Activated T-helper 1 cell treated with anti-CD3 and anti-CD28 coated beads, Interleukin-2, amount 50 U/mL, for 16 hours (primary cell): ENCODE measurements at places on chromosomes 16 and 17.

DNA sequence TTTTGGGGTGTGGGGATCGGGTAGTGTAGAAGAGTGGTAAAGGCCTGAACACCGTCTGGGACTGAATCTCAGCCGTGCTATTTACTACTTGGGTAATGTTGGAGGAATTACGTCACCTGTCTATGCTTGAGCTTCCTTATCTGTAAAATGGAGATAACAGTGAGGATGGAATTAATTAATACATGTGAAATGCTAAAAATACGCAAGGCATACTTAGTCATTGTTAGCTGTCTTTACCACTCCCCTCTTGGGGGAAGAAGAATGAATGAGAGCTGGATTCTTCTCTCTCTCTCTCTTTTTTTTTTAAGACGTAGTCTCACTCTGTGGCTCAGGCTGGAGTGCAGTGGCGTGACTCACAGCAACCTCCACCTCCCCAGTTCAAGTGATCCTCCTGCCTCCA is 41.1 kb upstream of the TANGO6 start:
- DNase-seq: no peak

- no peak for DNase-seq
Observed at GRCh38 chr17:81930142-81931125, 2.9 kb upstream of the MAFG start.

GRCh38 chr17:38621538-38621937 is 15.8 kb upstream of the SRCIN1 start:
- no peak for DNase-seq

DNA sequence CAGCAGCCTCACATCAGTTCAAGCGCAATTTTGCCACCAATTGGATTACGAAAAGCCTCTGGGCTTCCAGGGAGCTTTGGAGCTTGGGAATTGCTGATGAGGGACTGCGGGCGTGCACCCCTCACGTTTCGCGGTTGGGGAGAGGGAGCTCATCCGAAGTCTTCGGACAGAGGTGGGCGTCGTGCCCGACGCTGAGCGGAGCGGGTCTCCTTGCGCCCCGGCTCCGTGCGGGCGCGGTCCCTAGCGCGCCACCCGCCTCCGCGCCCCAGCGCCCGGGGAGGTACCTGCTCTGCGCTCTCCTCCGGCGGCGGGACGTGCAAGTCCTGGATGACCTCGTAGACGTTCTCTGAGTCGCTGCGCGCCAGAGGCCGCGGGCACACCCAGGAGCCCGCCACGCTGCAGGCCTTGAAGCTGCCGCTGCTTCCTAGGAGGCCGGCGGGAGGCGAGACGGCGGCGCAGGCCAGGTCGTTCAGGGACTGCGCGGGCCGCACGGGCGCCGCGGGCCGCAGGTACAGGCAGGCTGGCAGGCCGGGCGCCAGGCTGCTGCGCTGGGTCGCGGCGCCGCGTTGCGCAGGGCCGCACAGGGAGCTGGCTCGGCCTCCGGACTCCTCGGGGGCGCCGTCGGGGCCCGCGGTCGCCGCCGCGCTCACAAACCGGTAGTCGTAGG is 3.2 kb downstream of the ARHGAP27 start:
- no peak for DNase-seq

GRCh38 chr16:12089492-12090150 is 113.1 kb downstream of the SNX29 start:
- no peak for DNase-seq

GRCh38 chr16:56005958-56006357 is 130.8 kb upstream of the CES5A start:
- no peak for DNase-seq

DNA sequence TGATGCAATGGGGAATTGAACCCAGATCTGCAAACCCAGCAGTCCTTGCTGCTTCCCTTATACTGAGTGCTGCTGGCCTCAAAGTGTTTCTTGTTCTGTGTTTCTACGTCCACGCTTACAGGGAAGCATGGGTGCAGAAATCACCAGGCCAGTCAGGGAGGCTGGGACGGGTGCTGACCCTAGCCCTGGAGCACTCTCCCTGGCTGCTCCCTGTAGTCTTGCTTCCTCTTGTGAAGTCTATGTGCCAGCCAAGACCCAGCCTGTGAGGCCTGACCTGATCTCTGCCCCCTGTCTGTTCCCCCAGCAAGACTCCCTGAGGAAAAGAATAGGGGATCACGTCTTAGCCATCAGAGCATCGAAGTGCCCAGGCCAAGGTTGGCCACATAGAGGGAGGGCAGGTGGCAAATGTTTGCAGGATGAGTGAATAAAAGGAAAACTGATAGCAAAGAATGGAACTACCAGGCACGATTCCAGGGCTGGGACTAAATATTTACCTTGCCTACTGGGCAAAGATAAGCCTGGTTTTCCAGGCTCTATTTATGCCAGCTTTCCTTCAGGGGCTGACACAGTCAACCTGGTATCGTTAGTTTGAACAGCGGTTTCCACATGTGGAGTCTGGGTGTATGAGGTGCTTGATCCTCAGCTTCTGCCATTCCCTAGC is 41.2 kb upstream of the RHOT1 start:
- no peak for DNase-seq

DNA sequence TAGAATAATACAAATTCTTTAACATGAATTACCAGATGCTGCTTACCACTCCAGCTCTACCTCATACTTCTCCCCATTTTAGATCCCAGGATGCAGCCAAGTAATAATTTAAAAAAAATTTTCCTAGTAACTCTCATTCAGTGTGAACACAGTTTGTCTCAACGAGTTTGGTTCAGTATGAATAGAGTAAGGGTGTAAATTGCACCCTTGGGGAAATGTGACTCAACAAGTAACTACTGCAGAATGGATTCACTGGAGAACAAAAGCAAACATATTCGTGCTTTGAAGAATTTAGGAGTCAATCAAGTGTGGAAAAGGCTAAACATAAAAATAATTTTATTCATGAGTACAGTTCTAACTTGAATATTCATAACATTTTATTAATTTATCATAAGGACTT is 23.0 kb downstream of the KCNJ16 start:
- no peak for DNase-seq

DNA sequence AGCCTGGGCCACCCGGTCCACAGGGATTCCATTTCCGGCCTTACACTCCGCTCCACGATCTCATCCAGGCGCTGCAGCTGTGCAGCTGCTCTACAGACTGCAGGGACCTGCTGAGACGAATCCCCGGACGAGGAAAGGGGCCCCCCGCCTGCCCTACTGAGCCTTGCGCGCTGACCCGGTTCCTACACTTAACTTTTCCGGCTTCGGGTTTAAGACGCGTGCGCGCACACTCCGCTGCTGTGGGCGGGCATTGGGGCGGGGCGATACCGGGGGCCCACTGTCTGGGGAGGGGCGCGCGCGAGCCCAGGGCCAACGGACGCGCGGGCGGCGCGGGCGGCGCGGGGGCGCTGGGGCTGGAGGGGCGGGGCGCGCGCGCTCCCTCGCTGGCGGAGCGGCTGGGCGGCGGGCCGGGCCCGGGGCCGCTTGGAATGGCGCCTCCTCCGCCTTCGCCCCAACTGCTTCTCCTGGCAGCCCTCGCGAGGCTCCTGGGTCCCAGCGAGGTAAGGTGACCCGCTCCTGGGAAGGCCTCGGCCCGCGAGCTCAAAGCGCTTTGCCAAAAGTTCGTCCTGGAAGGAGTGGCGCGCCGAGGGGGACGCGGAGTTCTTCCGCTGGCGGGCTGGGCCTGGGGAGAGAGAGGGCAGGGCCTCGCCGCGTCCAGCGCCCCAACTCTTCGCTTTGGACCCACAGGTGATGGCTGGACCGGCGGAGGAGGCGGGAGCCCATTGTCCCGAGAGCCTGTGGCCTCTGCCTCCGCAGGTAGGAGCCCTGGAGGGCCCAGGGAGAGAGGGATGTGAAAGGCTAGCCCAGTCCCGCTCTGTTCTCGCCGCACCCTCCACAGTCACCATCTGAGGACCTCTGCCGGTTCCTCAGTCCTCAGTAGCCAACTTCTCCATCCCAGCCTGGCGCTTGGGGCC is at the start of gene TP53I13:
Gene TP53I13, plus strand, starts transcription at position 371 of the 914 bp plus-strand sequence. Its CDS starts 58 bp downstream, at position 429.
- DNase-seq: peak; percentile 81

GRCh38 chr16:67120025-67120424 is 10.3 kb downstream of the PHAF1 start:
- no peak for DNase-seq

GRCh38 chr17:33371377-33371776 is 78.3 kb upstream of the ASIC2 start:
- DNase-seq: no peak

DNA sequence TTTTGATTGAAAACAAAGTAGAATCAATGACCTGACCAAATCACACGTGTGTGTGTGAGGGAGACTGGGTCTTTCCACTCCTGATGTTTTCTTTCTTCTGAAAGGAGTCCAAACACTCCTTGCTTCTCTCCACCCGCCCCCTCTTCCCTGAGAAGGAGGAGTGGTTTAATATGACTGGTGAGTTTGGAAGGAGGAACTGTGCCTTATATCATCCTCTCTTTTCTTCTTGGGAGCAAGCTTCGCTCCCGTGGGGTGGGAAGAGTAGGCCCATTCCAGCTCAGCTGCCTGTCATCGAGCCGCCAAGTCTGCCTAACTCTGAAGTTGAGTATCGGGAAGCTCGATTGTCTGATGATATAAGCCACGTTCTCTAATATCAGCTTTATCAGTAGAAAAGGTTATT is 96.5 kb downstream of the YPEL2 start:
- no peak for DNase-seq

GRCh38 chr17:1787301-1787902 is 25.5 kb downstream of the SERPINF1 start:
- no peak for DNase-seq

- no peak for DNase-seq
Observed at GRCh38 chr17:63420868-63421680, 25.0 kb downstream of the CYB561 start.

GRCh38 chr17:8855477-8856204 is 11.8 kb downstream of the PIK3R6 start:
- DNase-seq: no peak

- DNase-seq: no peak
Observed at GRCh38 chr17:71024172-71024571, 854.8 kb downstream of the KCNJ2 start.

DNA sequence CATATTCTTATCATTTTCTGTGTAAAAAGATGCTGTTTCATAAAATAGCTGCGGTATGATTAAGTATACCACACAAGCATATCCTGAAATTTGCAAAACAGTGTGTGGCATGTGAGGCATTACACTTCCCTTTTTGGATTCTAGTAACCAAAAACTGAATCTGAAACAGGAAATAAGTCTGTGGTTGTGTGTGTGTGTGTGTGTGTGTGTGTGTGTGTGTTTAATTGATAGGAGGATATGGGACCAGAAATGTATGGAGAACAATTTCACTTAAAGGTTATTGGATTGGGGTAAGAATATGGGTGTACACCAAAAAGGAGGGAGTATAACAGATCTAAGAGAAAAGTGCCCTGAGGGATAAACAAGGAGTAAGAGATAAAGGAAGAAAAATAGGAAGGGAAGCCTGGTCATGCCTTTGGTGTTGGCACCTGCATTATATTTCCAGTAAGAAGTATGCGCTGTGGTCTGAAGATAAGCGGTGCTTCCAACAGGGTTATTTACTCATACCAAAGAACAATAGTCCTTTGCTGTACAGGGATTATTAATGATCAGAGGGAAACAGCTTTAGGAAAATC is 4.0 kb downstream of the LYRM1 start:
- DNase-seq: no peak

DNA sequence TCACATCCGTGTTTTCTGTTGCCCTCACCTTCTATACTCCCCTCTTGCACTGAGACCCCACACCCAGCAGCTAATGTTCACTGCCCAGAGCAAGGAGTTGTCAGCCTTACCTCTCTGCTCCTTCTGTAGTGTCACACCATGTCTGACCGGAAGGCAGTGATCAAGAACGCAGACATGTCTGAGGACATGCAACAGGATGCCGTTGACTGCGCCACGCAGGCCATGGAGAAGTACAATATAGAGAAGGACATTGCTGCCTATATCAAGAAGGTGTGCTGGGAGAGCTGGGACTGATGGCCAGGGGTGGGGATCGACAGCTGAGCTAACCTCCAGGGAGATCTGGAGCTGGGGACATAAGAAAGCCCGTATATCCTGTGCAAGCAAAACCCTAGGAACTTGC is 3.7 kb downstream of the DYNLL2 start:
- DNase-seq: no peak

DNA sequence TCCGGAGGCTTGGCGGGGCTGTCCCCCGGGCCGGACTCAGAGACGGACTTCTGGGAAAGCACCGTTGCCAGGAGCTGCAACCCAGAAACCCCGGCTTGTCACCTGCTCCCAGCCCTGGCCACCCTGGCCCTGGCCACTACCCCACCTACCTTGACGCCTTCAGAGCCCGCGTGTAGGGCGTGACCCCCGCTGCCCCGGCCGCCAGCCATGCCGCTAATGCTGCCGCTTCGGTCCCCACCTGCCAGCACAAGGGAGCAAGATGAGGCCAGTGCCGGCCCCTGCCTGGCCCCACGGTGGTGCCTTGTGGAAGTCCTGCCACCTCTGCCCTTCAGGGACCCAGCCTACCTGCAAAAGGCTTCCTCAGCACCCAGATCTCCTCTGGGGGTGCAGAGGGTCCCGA is 11.4 kb downstream of the CASKIN1 start:
- DNase-seq: no peak

DNA sequence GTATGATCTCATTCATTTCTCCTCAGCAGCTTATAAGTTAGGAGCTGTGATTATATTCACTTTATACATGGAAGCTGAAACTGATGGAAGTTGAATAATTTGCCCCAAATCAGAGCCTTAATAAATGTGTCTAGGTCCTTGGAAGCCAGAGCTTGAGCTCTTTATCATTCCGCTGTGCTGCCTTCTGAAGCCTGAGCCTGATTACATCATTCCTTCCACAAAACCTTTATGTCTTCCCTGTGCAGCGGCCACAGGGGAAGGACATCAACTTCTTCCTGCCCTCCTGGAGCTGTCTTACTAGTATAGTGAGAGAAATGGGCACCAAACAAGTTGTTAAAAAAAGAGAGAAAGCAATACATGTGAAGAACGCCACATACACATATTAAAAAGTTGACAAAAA is 6.8 kb downstream of the TNRC6C start:
- DNase-seq: no peak

DNA sequence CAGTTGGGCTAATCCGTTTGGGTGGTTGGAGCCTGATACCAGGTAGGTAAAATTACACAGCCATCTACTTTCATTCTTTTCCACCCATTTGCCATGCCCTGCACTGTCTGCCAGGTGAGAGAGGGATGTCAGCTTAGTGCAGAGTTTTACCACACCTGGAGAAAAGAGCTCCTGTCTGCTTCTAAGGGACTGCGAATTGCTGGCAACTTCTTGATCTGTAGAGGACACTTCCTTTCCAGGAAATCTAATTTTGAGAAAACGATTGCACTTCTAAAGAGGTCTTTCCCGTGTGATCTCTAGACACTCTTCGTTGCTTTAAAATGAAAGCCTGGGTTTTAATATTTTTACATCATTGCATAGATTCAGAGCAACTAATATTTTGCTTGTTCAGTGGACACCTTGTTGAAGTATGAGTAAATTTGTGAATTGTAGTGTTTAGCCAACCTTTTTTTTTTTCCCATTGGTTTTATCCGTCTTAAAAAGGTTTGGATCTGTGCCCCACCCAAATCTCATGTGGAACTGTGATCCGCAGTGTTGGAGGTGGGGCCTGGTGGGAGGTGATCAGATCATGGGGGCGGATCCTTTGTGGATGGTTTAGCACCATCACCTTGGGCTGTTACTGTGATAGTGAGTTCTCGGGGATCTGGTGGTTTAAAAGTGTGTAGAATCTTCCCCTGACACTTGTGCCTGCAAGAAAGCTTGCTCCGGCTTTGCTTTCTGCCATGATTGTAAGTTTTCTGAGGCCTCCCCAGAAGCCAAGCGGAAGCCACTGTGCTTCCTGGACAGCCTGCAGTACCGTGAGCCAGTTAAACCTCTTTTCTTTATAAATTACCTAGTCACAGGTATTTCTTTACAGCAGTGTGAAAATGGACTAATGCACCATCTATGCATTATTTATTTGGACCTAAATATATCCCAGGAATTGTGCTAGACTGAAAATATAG is 104.6 kb downstream of the PRKCA start:
- no peak for DNase-seq
